ENCODE measurements at places on chromosomes 16 and 17.

GRCh38 chr16:74747716-74748615 is 26.7 kb downstream of the FA2H start:
- DNase-seq = no peak

DNA sequence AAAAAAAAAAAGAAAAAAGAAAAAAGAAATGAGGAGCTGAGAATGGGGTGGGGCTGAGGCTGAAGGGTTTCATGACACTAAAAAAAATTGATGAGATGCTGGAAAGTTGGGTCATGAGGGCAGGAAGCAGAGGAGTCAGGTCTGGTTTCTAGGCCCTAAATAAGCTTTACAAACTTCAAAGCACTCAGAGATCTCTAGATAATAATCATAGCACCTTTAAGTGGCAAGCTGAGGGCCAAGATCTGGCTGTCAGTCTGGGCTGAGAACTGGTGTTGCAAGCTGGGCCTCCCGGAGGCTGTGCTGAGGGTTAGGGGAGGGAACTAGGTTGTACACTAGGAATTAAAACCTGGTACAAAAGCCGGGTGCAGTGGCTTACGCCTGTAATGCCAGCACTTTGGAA is 6.4 kb downstream of the ZNF764 start:
- no peak for DNase-seq

- DNase-seq = no peak
Measured at GRCh38 chr16:86520317-86521210, 10.2 kb downstream of the FOXF1 start.

DNA sequence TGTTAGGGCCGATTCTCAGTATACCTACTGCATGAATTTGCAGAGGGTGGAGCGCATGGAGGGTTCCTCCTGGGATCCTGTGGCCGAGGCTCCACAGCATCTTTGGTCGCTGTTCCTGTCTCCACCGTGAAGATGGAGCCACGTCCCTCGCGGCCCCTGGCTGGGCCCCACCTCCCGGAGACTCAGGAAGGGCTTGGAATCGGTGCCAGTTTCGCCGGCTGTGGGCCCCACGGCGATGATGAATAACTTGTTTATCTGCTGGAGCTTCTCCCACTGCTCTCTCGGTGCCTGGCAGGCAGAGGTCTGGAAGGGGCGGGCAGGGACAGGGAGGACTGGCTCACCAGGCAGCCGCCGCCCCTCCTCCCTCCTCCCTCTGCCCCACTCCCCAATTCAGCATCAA is 8.1 kb downstream of the SLC5A11 start:
- DNase-seq = no peak

- DNase-seq = no peak
Measured at GRCh38 chr17:57099165-57099564, 14.1 kb downstream of the AKAP1 start.

DNA sequence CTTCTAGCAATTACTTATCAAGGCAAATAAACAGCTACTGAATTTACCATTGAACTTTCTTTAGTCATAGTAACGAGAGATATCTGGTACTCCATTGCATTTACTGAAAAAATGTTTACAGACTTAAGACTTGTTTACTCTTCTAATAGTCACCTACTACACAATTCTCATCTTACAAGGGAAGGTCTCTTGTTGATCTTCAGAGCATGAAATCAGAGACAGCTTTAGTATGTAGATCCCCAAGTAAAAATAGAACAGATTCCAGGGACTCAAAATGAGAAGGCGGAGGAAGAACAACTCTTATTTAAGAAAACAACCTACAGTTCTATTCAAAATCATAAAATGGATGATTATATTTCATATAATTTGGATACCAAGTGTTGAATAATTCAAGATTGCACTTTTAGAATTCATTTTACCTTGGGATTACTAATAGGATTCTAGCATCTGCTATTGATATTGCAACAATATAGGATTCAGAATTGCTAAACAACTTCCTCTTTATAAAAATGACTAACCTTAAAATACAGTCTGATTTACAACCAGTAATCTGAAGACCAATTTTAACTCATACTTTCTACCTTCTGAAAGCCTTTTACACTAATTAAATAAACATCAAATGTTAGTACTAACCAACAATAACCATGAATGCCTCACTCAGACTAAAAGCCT is 20.8 kb downstream of the UBE2G1 start:
- no peak for DNase-seq

GRCh38 chr17:80372456-80372855 is 42.5 kb upstream of the ENDOV start:
- no peak for DNase-seq

DNA sequence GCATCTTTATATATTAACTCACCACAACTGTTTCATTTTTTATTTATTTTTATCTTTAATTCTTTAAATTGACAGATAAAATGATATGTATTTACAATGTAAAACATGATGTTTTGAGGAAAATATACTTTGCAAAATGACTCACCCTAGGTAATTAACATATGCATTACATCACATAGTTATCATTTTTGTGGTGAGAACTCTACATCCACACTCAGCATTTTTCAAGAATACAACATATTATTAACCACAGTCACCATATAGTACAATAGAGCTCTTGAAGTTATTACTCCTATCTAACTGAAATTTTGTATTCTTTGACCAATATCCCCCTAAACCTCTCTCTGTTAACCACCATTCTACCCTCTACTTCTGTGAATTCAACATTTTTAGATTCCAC is 194.7 kb upstream of the KIF2B start:
- DNase-seq = no peak

Data from stimulated activated CD4-positive, alpha-beta T cell treated with anti-CD3 and anti-CD28 coated beads, Interleukin-12 subunit alpha, Interleukin-12 subunit beta, amount 100 ng/mL, for 48 hours (primary cell).